Vagina (tissue), 2 donors: ENCODE measurements at places on chromosomes 6 and 20. TPM values are rescaled to one million over a fixed set of nuclear protein-coding genes. Genes with fewer than 3 reads are reported as not detected.

The EYA2 gene
- 8.1 TPM for total RNA-seq

The SCRT2 gene
- not detected for total RNA-seq

The DNPH1 gene
- total RNA-seq = 61.9 TPM

The RRAGD gene
- 6.4 TPM for total RNA-seq

- H3K36me3 ChIP-seq = no peaks in the 10 kb centered on the region
- peaks cover 17% of the 10 kb centered on the region for H3K4me1 ChIP-seq
- no peak overlapping the region for H3K4me3 ChIP-seq
- no peak overlapping the region for H3K27ac ChIP-seq
- H3K27me3 ChIP-seq = no peaks in the 10 kb centered on the region
Measured at GRCh38 chr6:144711661-144712060, 426.5 kb downstream of the UTRN start.

DNA sequence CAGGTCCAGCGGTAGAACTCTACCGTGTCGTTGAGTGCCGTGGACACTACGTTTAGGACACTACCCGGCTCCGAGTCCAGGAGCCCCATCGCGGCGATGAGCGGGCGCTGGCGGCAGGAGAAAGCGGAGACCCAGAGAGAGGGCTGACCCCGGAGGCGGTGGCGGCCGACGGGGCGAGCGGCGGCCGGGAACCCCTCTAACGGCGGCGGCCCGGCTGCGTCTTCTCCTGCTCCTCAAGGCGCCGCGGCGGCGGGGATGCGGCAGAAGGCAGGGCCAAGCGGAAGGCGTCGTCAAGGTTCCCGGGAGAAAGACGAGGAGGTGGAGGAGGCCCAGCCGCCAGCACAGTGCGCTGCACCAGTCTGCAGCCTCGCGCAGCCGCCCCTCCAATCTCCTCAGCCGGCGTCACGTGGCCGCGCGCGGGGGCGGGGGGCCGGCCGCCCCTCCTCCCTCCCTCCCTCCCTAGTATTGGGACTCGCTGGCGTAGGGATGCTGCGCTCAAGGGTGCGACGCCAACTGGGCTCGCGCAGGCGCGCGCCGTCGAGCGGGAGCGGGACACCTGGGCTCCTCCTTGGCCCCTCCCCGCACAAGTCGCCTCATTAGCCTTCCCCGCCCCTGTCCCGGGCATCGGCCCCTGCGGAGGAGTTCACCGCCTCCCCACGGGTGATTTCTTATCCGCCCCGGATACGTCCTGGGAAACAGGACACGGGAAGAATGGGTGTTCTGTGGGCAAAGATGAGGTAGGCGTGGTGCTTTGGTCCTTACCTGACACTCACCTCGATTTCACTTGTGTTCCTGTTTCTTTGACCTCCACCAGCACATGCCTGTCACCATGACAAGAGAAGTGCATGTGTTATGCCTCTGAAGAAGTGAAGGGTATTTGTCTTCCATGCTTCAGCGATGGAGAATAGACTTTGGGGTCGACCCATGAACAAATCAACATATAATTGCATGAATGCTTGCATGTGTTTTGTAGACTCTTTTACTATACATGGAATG lies at the start of gene ELOVL4:
Gene ELOVL4 (minus strand): TSS at position 363 of the 996 bp plus-strand sequence. CDS start 274 bp downstream, at position 89.
- H3K4me3 ChIP-seq = peak within 1 kb of the TSS; percentile 70
- DNase-seq = no peak
- no peaks in the 10 kb centered on the region for H3K36me3 ChIP-seq
- peaks cover 19% of the 10 kb centered on the region for H3K4me1 ChIP-seq
- no peaks in the 10 kb centered on the region for H3K27me3 ChIP-seq

DNA sequence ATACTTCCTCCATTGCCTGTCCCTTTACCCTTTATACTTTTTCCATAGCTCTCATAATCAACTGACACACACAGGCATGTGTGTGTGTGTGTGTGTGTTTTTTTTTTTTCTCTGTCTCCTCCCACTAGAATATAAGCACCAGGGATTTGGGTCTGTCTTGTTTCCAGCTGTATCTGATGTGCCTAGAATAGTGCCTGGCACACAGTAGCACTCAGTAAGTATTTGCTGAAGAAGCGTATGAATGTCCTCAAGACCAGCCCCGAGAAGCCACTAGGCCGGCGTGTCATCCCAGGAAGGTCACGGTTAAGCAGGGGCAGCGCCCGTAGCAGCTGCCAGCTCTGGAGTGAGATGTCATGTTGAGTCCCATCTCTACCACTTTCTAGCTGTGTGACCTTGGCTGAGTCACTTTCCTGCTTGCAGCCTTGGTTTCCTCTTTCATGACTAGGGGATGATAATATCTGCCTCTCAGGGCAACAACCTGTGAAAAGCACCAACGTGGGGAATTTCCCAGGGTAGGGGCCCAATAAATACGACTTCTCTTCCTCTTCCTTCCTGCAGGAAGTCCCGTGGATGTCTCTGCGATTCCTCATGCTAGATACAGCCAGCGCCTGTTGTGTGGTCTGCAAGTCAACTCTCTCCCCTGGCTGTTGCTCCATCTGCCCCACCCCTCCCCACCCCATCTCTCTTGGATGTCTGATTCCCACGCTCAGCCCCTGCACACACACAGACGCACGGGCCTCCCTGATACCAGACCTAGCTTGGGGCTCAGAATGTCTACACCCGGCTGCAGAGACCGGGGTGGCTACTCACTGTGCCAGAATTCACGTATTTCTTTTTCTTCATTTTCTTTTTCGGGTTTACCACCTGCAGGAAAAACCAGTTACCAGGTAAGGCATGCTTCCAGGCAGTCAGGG lies 58.1 kb downstream of the RAB44 start:
- H3K27me3 ChIP-seq = no peaks in the 10 kb centered on the region
- H3K27ac ChIP-seq = peak overlapping the region; percentile 22
- H3K4me3 ChIP-seq = no peak overlapping the region
- DNase-seq = no peak
- no peaks in the 10 kb centered on the region for H3K36me3 ChIP-seq
- H3K4me1 ChIP-seq = peaks cover 36% of the 10 kb centered on the region

DNA sequence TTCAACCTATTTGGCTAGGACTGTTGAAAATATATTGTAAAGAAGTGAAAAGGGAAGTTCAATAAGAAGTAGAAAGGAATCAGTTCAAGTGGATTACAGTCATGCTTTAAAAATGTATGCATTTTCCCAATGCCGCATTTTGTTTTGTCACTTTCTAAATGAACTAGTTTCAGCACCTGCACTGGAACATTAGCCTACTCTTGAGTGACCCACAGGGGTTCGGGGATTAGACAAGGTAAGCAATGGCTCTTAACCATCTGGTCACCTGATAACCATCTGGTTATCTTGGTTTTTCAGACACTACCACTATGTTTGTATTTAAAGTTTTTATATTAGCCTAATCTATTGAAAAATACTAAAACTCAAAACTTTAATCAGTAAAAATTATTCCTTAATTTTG lies 97.6 kb downstream of the CD164 start:
- H3K27me3 ChIP-seq = no peaks in the 10 kb centered on the region
- H3K4me3 ChIP-seq = no peak overlapping the region
- DNase-seq = no peak
- no peaks in the 10 kb centered on the region for H3K4me1 ChIP-seq

DNA sequence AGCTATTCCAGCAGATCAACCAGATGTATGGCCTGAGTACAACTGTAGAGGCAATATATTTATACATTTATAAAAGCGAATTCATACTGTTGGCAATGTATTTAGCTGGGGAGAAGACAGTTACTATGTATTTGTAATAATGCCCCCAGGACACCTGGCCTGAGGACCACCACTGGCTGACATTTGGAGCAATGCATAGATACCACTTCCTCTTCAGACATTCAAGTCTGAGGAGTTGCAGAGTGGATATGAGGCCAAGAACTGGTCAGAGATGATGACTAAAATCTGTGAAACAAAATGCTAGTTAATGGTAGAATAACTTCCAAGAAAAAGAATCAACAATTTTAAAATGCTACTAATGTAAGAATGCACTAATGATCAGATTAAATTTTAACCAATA lies 462.3 kb downstream of the CDC5L start:
- H3K4me1 ChIP-seq = no peaks in the 10 kb centered on the region
- H3K36me3 ChIP-seq = no peaks in the 10 kb centered on the region
- H3K27me3 ChIP-seq = no peaks in the 10 kb centered on the region
- H3K27ac ChIP-seq = no peak overlapping the region
- DNase-seq = no peak
- H3K4me3 ChIP-seq = no peak overlapping the region

DNA sequence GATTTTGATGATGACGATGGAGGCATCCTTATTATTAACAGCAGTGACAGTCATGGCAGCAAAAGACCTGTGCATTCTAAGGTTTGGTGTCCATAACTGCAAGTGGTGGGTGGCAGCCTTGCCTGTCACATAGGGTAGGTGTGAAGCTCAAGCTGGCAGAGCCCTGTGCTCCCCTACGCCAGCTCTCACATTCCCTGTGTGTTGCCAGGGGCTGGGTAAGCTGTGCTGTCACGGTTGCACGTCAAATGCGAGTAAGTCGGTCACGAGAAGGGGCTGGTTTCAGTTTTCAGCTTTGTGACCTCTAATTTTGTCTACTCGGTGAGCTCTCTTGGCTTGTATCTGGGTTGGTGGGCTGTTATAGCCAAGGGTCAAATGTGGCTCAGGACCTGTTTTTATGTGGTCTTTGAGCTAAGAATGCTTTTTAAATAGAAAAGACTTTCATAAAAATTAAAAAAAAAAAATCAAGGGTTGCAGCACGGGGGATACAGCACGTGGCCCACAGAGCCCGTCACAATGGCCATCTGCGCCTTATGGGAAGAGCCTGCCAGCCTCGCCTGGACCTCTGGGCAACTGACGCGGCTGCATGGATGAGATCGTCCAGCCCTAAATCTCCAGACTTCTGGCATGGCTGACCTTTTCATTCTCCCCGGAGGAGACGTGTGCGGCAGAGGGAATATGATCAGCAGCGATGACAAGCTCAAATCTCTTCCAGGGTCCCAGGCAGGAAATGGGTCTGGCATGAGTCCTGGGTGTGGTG lies 148.5 kb downstream of the PHACTR3 start:
- H3K4me1 ChIP-seq = peaks cover 12% of the 10 kb centered on the region
- H3K4me3 ChIP-seq = no peak overlapping the region
- no peak for DNase-seq
- H3K27me3 ChIP-seq = no peaks in the 10 kb centered on the region

DNA sequence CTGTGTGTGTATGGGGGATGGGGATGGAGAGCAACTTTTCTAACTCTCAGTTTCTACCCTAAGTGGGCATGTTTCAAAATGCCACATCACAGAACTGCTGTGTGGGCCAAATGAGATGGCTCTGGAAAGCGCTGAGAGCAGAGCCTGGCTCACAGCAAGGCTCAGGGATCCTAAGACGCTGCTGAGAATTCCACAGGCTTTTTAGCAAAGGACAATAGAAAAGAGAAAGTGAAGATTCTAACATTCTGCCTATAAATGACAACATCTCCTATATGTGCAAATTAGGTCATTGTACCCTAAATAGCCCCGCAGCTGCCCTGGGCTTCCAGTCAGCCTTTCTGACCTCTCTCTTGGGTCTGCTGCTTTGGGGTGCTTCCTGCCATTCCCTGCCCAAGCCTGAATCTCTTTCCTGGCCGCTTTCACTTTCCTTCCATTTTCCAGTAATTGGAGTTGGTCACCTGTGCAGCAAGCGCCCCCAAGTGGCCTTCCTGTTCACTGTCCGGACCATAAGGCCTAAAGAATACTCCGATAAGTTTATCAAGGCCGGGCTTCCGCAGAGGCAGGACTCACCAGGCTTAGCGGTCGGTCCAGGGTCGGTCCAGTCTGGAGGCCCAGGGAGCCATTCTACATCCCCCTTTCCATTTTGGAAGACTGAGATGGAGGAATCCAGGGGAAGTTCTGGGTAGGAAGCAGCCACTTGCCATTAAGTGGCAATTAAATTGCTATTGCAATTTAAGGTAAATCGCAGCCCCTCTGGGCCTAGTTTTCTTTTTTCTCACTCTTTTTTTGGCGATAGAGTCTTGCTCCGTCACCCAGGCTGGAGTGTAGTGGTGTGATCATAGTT lies 6.7 kb upstream of the DDR1 start:
- peak overlapping the region; percentile 34 for H3K4me3 ChIP-seq
- peaks cover 53% of the 10 kb centered on the region for H3K4me1 ChIP-seq
- no peak for DNase-seq
- peak overlapping the region; percentile 89 for H3K27ac ChIP-seq
- no peaks in the 10 kb centered on the region for H3K27me3 ChIP-seq
- H3K36me3 ChIP-seq = no peaks in the 10 kb centered on the region

GRCh38 chr6:41448256-41448655 lies 97.9 kb upstream of the FOXP4 start:
- H3K27me3 ChIP-seq = no peaks in the 10 kb centered on the region
- no peak overlapping the region for H3K27ac ChIP-seq
- no peak for DNase-seq
- peaks cover 31% of the 10 kb centered on the region for H3K4me1 ChIP-seq

DNA sequence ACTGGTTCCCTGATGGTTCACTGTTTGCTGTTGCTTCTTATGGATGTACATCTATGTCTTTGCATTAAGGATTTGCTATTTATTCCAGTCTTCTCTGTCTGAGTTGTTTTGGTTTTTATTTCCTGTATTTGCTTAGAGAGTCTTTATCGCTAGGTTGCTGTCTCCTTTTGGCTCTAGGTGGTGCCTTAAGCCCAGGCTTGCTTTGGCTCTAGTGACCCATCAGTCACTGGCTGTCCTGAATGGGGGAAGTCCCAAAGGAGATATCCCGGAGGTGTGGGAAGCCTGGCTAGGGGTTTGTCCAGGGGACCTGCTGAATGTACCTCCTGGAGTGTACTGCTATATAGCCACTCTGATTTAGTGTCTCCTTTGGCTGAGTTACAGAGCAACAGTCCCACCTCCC lies 53.4 kb downstream of the MCHR2 start:
- no peak for DNase-seq
- no peak overlapping the region for H3K4me3 ChIP-seq
- no peaks in the 10 kb centered on the region for H3K36me3 ChIP-seq
- no peaks in the 10 kb centered on the region for H3K27me3 ChIP-seq
- H3K4me1 ChIP-seq = no peaks in the 10 kb centered on the region

- no peak overlapping the region for H3K27ac ChIP-seq
- no peaks in the 10 kb centered on the region for H3K4me1 ChIP-seq
- H3K27me3 ChIP-seq = no peaks in the 10 kb centered on the region
- DNase-seq = no peak
- H3K36me3 ChIP-seq = no peaks in the 10 kb centered on the region
Measured at GRCh38 chr6:56581296-56581925, 61.3 kb downstream of the DST start.

GRCh38 chr6:42165016-42165415 lies 8.1 kb upstream of the GUCA1A start:
- DNase-seq = no peak
- H3K4me1 ChIP-seq = peaks cover 4% of the 10 kb centered on the region
- H3K4me3 ChIP-seq = no peak overlapping the region
- H3K36me3 ChIP-seq = no peaks in the 10 kb centered on the region
- no peaks in the 10 kb centered on the region for H3K27me3 ChIP-seq

DNA sequence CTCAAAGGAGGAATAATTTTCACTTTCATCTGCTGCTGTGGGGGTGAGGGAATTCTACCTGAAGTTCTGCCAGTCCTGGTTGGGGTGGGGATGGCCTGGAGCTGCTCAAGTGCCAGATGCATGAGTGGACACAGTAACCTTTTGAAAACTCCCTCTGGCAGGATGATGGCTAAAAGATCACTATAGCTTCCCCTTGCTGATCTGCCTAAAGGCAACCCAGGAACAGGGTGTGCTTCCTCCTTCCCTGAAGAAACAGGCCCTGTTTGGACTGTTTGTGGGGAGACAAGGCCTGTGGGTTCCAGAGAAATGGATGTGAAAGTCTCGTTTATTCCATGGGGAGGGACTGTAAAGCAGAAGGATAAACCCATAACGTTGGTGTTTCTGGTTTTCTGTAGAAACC lies 176.9 kb downstream of the DTNBP1 start:
- H3K4me3 ChIP-seq = no peak overlapping the region
- H3K27me3 ChIP-seq = no peaks in the 10 kb centered on the region
- no peaks in the 10 kb centered on the region for H3K36me3 ChIP-seq
- H3K27ac ChIP-seq = no peak overlapping the region
- H3K4me1 ChIP-seq = no peaks in the 10 kb centered on the region

GRCh38 chr6:14349507-14349906 lies 231.9 kb downstream of the CD83 start:
- H3K36me3 ChIP-seq = no peaks in the 10 kb centered on the region
- no peak overlapping the region for H3K27ac ChIP-seq
- no peak overlapping the region for H3K4me3 ChIP-seq
- H3K4me1 ChIP-seq = peaks cover under 1% of the 10 kb centered on the region
